ENCODE measurements at places on chromosomes 2 and 18.

- DNase-seq: peak; percentile 13
Observed at GRCh38 chr2:55063713-55064323, 13.6 kb upstream of the RTN4 start.

DNA sequence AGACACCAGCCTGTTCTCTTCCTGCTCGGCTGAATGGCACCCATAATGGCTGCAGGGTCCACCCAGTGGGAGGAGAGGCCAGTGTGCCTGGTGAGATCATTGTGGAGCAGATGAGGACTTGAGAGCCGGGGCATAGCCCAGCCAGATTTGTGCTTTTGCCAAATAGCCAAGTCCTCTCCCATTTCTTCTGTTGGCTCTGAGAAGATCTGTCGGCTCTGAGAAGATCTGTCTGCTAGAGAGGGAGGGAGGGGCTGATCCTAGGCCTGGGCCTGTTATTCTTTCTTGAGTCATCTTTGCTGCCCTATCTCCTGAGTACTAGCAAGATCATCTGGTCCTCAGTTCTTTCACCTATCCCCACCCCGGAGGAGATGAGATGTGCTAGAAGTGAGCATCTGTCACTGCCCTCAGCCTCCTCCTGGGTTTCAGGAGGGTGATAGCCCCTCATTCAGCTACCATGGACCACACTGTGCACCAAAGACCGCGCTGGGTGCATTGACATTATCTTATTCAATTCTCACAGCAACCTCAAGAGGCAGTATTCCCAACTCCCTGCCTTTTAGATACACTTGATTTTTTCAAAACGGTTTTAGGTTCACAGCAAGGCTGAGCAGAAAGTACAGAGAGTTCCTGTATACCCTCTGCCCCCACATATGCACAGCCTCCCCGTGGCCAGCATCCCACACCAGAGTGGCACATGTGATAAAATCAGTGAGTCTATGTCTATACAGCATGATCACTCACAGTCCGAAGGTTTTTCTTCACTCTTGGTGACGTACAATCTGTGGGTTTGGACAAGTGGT is 98.6 kb downstream of the CAPN13 start:
- DNase-seq: peak; percentile 19

- DNase-seq: peak; percentile 38
Observed at GRCh38 chr2:36516136-36516870, 81.7 kb downstream of the FEZ2 start.

- DNase-seq: no peak
Observed at GRCh38 chr2:140585016-140585415, 1545.8 kb downstream of the LRP1B start.

DNA sequence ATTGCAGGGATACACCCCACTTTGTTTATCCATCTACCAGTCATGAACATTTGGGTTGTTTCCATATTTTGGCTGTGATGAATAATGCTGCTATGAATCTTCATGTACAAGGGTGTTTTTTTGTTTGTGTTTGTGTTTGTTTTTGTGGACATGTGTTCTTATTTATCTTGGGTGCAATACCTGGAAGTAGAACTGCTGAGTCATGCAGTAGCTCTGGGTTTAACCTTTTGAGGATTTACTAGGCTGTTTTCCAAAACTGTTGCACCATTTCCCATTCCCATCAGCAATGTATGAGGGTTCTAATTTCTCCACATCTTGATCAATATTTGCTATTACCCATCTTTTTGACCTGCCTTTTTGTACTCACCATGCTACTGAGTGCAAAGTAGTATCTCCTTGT is 140.0 kb upstream of the CYP1B1 start:
- peak; percentile 79 for DNase-seq

- no peak for DNase-seq
Observed at GRCh38 chr2:52210161-52210560, 1178.2 kb upstream of the NRXN1 start.

GRCh38 chr2:45734952-45735351 is 83.5 kb downstream of the PRKCE start:
- DNase-seq: no peak

GRCh38 chr2:111100765-111101162 is 19.9 kb upstream of the BCL2L11 start:
- DNase-seq: peak; percentile 68

DNA sequence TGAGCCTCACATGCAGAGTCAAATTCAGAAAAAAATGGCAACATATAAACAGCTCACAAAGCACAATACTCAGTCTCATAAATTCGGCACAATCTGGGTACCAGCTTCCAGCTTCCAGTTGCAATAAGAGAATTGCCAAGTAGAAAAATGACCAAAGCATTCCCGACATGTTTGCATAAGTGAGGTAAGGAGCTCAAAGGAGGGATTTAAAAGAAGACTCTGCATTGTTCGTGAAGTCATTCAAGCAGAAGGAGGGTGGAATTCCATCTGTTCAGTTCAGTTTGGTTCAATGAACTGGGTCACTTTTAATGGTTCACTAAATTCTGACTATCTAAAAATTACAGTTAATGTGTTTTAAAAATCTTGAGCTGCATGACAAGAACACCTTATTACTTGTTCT is 106.7 kb upstream of the KLHL14 start:
- DNase-seq: no peak

DNA sequence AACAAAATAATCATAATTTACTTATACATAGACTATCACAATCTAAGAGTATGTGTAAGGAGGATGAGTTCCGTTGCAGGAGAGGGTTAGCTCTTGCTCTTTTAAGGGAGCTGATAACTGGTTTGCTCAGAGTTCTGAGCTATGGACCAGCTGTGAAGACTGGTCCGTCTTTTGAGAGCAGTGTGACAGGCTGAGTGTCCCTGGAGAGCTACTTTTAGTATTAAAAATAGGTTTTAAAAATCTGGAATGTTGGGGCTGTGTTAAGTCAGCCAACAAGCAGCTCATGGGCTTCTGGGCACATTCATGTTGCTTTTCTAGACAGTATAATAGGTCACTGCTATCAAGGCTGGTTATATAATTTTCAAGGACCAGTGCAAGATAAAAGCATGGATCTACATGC is 41.5 kb upstream of the TMEM131 start:
- DNase-seq: no peak

- DNase-seq: no peak
Observed at GRCh38 chr2:221551864-221552263, 20.2 kb downstream of the EPHA4 start.

DNA sequence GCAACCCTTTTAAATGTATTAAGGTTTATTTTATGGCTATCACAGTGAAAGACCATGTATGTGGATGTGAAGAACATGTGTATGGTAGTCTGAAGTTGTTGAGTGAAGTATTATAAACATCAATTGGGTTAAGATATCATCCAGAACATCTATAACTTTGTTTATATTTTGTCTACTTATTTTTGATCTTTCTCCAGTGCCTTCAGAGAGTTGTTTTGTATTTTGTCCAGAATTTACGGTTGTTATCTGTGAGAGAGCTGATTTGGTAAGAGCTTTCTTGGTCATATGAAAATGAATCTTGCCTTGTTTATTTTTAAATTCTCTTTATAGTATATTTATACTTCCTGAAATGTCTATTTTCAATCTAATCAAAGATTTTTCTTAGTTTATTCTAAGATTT is 573.7 kb upstream of the POU3F3 start:
- DNase-seq: no peak

DNA sequence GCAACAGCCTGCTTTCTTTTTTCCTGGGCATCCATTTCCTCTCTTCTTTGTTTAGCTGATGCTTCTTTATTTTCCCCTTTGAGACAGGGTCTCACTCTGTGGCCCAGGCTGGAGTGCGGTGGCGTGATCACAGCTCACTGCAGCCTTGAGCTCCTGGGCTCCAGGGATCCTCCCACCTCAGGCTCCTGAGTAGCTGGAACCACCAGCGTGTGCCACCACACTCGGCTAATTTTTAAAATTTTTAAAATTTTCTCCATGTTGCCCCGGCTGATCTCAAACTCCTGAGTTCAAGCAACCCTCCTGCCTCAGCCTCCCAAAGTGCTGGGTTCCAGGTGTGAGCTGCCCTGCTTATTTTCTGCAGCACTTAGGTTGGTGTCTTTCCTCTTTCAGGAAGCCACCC is 58.7 kb downstream of the NTSR2 start:
- no peak for DNase-seq

DNA sequence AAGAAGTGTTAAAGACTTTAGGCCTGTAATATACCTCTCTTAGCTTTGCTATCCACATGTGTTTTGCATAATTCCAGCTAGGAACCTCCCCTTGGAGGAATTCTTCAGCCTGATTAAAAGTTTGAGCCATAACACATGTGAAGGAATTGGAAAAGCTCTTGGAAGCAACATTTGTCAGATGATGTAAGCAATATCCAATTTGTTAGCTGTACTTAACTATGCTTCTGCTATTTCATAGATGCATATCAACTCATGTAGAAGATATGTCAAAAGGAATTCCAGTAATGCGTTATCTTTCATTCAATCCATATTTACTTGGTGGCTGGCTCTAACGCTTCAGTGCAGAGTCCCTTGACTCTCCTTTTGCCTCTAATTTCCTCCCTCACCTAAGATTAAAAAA is 46.2 kb downstream of the PKP4 start:
- no peak for DNase-seq

DNA sequence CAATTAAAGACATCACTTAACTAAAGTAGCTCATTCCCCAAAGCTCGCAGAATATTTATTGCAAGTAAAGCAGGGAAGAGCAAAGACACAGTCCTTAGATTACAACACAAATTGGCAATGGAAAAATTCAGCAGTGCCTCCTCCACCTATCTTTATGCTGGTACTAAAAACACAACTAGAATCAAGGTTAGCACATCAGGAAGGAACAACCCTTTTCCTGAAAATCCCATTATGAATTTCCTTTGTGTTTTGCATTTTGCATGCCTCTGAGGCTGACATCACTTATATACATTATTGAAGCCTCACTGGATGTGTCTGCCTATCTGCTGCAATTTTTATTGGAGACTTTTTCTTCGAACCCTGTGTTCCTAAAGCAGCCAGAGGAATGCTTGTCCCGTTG is 193.8 kb upstream of the STK17B start:
- DNase-seq: no peak

DNA sequence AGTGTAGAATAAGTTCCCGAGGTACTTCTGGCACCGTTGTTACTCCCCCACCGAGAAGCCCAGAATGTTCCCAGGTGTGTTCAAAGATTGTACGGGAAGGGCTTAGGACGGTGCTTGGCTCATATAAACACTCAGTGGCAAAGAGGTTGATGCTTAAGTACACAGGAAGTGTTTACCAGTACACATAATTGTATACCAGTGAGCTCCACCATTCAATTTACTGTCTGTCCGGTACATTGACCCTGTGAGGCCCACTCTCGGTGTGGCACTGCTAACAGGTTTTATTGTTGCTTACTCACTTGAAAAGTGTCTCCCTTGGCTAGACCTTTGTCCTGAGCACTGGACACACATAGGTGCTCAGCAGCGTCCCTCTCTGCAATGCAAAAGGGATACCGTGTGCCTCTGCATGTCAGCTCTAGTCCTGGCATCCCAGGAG is 191.0 kb downstream of the NEDD4L start:
- DNase-seq: no peak

GRCh38 chr2:12702168-12703121 is 14.3 kb upstream of the TRIB2 start:
- DNase-seq: peak; percentile 92

DNA sequence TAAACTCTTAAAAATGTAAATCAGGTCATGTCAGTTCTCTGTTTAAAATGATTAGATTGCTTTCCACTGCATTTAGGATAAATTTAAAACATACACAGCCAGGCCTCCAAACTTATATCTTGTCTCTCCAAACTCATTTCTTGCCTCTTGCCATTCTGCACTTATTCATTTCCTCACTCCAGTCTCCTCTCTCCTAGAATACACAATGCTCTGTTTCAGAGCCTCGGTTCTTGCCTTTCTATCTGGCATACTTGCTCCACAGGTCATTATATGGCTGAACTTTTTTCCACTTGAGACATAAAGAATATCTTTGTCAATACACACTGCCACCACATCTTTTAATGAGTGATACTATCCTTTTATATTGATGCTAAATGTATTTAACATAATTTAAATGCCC is 10.5 kb upstream of the UGP2 start:
- no peak for DNase-seq

DNA sequence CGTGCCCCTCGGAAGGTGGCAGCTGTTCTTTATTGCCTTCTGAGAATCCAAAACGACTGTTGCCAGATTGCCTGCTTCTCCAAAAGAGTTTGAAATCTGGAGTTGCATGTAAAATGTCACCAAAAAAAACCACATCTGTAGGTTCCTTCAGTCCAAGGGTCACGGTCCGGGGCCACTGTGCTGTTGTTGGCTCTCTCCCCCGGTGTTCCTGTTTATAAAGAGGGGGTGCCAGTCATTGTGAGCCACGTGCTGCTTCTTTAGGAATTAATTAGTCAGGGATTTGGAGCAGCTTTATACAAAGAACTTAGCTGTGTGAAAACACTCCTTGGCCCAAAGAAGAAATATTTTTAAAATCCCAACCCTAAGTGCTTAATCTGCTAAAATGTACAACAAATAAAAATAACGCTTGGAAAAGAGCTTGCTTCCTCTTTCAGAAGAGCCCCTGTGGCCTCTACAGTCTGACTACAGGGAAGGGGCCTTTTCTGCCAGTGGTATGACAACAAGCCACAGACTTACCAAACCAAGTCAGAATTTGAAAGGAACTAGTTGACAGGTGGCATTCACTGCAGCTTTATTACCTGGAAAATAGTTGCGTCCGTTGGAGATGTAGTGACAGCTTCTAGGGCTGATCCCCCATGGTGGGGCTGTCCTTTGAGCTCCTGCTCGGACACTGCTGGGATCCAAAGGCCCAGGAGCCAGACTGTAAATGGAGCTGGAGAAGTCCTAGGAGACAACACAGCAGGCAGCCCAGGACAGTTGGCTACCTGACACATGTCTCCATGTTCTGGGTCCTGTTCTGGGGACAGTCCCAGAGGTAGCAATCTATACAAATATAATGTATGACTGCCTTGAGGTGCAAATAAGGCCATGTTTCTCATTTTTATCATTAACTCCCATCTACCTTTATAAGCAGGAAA is 84.5 kb upstream of the SLC1A4 start:
- DNase-seq: no peak

GRCh38 chr2:187549193-187549592 is 5.0 kb downstream of the TFPI start:
- no peak for DNase-seq

DNA sequence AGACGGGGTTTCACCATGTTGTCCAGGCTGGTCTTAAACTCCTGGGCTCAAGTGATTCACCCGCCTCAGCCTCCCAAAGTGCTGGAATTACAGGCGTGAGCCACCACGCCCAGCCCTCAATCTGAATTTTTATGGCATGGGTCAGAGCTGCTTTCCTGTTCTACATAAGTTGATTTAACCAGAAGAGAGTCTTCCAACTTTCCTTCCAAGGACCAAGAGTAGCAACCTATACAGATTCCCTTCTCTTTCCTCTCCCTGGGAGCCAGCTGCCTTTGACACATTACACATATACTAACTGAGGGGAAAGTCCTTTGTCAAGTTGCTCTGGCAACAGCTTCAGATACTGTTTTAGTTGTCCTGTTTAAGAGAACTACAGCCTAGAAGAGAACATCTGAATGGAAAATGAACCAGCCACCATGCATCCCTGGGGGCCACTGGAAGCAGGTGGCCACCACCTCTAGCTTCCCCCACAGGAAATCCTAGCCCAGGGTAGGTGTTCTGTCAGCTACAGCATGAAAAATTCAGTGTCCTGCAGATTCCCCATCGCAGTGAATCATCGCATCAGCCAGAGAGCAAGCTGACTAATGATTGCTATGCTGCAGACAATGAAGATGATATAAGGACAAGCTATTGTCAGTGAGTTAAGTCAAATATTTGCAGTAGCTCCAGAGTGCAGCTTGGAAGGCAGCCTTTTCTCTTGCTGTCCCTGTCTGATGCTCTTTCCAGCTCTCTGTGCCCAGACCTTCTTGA is 62.9 kb downstream of the POMC start:
- DNase-seq: peak; percentile 90

Measured in epithelial cell of esophagus (primary cell).